ENCODE measurements at places on chromosomes 1 and 21.

DNA sequence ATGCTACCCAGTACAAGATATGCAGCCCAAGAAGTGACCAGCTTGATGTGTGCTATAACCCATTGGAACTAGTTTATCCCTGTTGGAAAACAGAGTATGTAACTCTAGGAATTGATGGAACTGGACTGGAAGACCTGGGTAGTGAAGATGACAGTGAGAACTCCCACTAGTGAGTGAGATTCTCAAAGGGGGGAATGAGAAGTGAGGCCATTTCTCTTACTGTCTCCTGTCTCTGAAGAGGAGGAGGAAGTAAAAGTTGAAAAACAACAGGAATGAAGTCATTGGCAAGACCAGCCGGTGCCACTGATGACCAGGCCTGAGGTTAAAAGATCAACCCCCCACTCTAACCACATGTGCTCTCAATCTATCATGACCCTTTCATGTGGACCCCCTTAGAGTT is 20.9 kb downstream of the PLA2G2F start:
- DNase-seq: no peak

DNA sequence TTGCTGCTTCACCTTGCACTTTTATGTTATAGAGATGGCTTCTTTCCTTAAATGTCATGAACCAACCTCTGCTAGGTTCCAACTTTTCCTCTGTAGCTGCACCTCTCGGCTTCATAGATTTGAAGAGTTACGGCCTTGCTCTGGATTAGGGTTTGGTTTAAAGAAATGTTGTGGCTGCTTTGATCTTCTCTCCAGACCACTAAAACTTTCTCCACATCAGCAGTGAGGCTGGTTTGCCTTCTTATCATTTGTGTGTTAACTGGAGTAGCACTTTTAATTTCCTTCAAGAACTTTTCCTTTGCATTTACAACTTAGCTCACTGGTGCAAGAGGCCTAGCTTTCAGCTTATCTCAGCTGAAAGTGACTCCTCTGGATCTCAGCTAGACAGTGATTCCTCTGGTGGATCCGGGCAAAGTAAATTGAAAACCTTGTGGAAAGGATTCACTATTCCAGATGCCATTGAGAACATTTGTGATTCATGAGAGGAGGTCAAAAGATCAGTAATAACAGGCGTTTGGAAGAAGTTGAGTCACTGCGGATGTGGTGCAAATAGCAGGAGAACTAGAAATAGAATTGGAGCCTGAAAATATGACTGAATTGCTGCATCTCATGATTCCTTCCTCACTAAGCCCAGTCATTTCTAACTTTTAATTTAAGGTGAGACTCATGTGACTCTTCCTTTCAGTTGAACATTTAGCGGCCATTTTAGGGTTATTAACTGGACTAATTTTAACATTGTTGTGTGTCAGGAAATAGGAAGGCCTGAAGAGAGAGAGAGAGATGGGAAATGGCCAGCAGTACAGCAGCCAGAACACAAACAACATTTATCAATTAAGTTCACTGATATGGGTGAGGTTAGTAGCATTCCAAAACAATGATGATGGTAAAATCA is 16.2 kb upstream of the RGS1 start:
- DNase-seq: no peak

DNA sequence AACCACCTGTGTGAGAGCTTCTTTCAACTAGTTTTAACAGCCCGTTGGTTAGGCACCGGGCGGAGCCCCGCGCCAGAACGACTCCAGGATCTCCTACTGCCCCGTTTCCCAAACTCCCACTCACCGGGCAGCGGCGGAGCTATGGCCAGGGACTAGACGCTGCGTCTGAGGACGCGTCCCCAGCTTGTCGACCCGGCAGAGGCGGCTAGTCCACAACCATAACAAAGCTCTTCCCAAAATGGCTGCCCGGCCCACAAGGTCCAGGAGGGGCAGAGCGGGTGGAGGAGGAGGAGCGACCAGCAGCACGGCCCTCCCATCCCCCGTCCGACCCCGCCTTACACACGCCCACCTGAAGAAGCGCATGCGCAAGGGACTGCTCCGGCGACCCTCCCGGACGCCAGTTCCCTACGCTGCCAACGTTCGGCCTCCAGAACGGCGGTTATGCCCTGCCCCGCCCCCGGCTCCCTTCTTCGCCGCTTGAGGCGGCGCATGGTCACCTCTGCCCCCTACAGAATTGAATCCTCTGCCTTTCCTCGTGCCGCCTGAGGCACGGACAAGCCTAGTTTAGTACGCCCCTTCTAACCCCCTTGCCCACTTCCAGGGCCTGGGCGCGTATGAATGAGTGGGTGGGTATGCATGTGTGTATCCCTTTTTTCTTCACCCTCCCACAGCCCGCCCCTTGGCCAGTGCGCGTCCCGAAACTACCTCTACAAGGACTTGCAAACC is at the start of gene GPBP1L1:
Gene GPBP1L1, minus strand, starts transcription at position 246 of the 726 bp plus-strand sequence. CDS start 27,446 bp downstream, outside the sequence.
- DNase-seq: peak; percentile 96

DNA sequence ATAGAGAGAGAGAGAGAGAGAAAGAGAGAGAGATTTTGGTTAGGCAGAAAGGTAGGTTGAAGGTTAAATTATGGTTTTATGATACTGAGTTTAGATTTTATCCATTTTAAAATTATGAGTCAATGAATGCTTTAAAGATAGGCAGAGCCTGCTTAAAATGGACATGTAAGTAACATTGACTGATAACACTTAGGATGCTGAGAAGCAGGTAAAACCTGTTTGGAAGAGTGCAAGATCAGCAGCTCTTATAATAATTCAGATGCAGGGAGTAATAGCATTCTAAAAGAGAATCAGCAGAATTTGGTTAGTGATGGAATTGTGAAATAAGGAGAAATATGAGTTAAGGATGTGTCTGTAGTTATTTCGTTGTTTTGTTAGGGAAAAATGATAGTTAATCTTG is 446.6 kb downstream of the PLA2G4A start:
- DNase-seq: no peak

GRCh38 chr1:46394108-46394871 is at the start of gene FAAH:
Gene FAAH, plus strand, starts transcription at chr1:46394317. Its CDS starts 32 bp downstream, at chr1:46394349.
- DNase-seq: no peak

GRCh38 chr1:86388777-86389176 is 7.3 kb downstream of the ODF2L start:
- no peak for DNase-seq

DNA sequence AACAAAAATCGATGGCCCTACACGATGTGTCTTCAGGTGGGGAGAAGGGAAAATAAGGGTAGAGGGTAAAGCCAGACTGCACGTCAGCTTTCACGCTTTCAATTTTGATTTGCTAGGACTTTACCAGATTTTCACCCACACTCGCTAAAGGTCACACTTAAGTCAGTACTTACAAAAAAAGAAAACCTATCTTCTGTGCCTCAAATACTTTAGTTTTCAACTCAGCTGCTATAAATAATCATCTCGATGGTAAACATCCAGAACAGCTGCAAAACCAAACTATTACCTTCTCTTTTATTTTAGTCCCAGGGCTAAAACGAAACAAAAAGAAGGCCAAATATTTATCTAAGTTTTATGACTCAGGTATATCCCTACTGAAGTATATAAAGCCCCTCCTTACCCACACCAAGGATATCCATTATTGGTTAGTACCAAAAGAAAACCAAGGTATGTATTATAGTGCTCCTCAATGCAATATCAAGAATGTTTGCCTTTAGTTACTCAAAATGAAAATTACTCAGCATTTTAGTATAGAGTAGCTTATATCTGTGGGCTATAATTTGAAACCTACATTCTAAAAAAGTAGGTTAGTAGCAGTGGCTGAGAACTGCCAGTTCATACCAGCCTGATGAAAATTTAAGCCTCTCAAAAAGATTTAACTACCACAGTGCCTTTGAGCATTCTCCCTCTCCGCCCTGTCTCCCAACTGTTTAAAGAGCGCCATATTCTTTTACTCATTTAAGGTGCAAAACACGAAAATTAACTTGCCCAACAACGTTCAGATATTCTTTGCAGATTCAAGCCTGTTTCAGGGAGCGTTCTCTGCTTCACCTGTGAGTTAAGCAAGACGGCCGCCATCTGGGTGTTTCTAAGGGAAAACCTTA is 1.5 kb downstream of the CSDE1 start:
- no peak for DNase-seq

DNA sequence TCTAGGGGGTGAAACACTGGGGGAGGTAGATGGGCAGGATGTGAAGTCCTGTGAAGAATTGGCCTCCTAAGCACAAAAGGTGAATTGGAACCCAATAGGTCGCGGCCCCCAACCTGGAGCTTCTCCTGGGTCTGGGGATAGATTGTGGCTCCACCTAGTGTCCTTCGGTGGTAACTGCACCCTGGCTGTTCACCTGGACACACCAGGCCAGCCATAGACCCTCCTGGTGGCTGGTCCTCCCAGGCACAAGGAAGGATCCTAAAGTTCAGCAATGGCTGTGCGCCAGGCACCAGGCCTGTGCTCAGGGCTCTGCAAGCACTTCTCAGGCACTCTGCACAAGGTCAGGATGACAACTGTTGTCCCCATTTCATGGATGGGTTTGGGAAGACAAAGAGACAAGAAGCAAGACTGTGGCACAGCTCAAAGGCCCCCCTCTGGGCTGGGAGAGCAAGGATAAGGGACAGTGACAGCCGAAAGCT is 13.5 kb downstream of the ESPN start:
- DNase-seq: peak; percentile 47

DNA sequence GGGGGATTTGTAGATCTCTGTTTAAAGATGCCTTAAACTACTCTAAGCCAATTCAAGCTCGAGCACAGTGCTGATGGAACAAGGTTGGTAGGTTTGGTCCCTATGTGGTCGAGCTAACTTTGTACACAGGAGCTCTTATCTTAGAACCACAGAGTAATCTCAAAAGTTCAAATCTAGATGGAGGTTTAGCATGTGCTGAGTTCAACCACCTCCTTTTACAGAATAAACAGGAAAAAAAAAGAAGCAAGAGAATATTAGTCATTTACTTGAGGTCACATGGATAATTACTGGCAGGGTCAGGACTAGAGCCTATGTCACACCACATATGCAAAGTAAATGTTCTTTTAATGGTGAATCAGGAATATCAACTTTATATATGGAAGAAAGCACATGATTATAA is 86.2 kb downstream of the DTL start:
- no peak for DNase-seq

DNA sequence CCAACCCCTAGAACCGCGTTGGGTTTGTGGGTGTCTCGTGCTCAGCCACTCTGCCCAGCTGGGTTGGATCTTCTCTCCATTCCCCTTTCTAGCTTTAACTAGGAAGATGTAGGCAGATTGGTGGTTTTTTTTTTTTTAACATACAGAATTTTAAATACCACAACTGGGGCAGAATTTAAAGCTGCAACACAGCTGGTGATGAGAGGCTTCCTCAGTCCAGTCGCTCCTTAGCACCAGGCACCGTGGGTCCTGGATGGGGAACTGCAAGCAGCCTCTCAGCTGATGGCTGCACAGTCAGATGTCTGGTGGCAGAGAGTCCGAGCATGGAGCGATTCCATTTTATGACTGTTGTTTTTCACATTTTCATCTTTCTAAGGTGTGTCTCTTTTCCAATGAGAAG is 18.7 kb downstream of the TFF3 start:
- DNase-seq: no peak

DNA sequence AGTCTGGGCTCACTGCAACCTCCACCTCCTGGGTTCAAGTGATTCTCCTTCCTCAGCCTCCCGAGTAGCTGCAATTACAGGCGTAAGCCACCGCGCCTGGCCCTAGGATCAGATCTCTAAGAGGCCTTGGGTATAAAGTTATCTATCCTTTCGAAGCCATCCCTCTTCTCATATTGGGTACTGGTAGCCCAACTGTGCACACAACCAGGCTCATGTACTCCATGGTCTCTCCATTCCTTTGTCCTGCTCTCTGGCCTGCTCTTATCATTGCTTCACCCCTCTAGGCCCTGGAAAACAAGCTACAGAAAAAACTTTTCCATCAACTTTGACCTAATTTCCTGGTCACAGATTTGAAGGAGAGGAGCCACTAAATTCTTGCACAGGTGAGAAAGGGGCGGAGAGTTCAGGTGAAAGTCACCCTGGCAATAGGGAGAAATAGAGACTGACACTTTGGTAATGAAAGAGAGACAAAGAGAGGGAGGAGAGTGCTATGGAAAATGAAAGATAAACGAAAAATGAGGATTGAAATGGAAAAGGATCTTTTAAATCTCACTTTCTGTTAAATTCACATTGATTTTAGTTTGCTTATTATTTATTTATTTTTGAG is 6.0 kb downstream of the TXNIP start:
- no peak for DNase-seq

GRCh38 chr1:85157436-85157835 is 43.4 kb downstream of the SYDE2 start:
- DNase-seq: no peak

- no peak for DNase-seq
Measured at GRCh38 chr1:213014642-213015041, 1.0 kb downstream of the ANGEL2 start.

GRCh38 chr1:93753791-93754763 is 72.4 kb upstream of the BCAR3 start:
- DNase-seq: no peak

All from stimulated activated CD4-positive, alpha-beta T cell treated with anti-CD3 and anti-CD28 coated beads, Interleukin-1b, Interleukin-23, amount 100 ng/mL, for 1 hour (primary cell).